Stimulated activated CD8-positive, alpha-beta memory T cell treated with anti-CD3 and anti-CD28 coated beads, Interleukin-2, amount 100 ng/mL, for 48 hours (primary cell): ENCODE measurements at places on chromosomes 5 and 9.

- no peak for DNase-seq
These were observed 2.5 kb downstream of the TGFBR1 start for GRCh38 chr9:99107421-99107820.

GRCh38 chr9:113876151-113876992 is at the start of gene ZNF618:
Gene ZNF618, plus strand, starts transcription at chr9:113876309. Its CDS starts 72 bp downstream, at chr9:113876381.
- DNase-seq: peak; percentile 14

DNA sequence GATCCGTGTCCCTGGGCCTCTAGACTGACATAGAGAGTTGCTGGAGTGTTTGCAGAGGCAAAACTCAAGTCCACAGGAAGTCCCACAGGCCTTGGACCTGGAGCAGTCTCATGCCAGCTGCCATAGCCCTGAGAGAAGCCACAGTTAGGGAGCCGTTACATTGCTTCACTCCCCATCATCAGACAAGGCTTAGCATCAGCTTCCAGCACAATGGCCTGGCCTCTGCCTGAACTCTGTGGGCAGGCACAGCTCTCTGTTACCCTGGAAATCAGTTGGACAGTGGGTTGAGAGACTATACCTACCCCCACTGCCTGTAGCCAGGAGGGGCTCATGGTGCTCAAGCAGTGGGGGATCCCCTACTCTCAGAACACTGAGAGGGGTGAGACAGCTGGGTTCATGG is 16.2 kb upstream of the C9orf72 start:
- DNase-seq: no peak

DNA sequence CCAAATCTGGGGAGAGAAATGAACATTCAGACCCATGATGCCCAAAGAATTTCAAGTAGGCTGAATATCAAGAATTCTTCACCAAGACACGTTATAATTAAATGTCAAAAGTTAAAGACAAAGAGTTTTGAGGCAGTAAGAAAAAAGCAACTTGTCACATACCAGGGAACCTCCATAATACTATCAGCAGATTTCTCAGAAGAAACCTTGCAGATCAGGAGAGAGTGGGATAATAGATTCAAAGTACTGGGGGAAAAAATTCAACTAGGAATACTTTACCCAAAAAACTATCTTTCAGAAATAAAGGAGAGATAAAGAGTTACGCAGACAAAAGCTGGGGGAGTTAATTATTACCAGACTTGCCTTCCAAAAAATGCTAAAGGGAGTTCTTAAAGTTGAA is 516.0 kb downstream of the CETN3 start:
- DNase-seq: no peak

GRCh38 chr9:136694163-136694871 is 7.1 kb upstream of the AGPAT2 start:
- DNase-seq: peak; percentile 40

- DNase-seq: no peak
These were observed 548.1 kb upstream of the C9orf72 start for GRCh38 chr9:28121366-28121765.

- DNase-seq: no peak
These were observed 59.8 kb downstream of the NREP start for GRCh38 chr5:111697215-111697614.

GRCh38 chr5:44361342-44362001 is 27.7 kb downstream of the FGF10 start:
- DNase-seq: no peak

GRCh38 chr5:142841511-142842265 is 71.5 kb downstream of the ARHGAP26 start:
- no peak for DNase-seq

DNA sequence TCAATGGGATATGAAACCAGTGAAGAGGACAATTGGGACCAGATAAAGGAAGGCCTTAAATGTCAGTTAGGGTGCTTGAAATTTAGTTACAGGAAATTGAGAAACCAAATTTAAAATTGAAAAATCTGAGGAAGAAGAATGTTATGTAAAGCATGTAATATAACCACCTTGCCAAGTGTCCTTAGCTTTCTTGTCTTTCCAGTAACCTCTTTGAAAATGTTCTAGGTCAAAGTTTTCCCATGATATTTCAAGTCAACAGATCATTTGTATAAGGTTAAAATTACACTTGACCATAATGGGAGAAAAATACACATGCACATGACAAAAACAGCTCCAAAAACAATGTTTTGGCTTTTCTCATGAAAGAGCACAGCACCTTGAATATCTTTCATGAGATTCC is 21.1 kb downstream of the LOX start:
- no peak for DNase-seq

DNA sequence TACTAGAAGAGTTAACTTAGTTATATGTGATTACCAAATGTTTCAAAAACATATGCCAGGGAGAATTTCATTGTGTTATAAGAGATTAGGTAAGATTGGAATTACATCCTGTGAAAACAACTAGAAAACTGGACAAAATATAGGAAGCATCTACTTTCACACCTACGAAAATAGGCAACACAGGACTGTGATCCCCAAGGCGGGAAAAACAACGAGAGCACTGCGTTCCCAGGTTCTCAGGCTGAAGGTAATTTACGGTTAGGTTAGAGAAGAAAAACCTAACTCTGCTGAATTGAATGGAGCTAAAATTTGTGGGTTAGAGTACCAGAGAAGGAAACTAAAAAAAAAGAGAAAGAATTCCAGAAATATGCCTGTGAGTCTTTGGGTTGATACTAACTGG is 28.4 kb downstream of the ACOT12 start:
- no peak for DNase-seq

GRCh38 chr5:66498791-66499207 is 97.4 kb upstream of the MAST4 start:
- no peak for DNase-seq
